ENCODE measurements at places on chromosomes 6 and 20.

- no peak for DNase-seq
Observed at GRCh38 chr20:23099791-23100719, 13.9 kb upstream of the CD93 start.

DNA sequence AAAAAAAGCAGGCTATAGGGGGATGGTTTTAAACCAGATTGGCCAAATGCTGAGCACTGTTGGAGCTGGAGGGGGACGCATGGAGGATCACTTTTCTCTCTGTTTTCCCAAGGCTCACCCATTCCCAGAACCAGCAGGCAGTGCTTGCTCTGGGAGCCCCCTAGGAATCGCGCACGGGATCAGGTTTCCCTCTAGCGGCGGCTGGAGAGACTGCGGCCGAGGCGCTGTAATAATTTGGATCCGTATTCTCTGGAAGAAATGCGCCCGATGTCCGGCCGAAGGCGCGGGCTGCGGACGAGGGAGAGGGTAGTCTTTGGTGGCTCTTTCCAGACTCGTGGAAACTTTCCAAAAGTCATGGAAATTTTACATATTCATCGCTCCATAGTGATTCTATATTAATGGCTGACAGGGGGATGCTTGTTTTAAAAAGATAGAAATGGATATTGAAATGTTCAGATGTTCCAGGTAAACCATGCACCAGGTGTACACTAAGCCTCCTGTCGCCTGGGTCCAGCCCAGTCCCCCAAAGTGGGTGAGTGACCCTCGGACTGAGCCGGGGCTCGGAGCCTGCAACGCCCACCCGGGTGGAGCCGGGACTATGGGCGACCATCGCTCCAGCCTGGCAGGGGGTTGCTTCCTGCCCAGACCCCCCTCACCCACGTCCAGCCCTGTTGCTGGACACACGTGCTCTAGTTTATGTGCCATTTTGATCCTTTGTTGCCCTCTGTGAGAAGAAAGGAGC is 78.7 kb upstream of the PHACTR3 start:
- peak; percentile 23 for DNase-seq

DNA sequence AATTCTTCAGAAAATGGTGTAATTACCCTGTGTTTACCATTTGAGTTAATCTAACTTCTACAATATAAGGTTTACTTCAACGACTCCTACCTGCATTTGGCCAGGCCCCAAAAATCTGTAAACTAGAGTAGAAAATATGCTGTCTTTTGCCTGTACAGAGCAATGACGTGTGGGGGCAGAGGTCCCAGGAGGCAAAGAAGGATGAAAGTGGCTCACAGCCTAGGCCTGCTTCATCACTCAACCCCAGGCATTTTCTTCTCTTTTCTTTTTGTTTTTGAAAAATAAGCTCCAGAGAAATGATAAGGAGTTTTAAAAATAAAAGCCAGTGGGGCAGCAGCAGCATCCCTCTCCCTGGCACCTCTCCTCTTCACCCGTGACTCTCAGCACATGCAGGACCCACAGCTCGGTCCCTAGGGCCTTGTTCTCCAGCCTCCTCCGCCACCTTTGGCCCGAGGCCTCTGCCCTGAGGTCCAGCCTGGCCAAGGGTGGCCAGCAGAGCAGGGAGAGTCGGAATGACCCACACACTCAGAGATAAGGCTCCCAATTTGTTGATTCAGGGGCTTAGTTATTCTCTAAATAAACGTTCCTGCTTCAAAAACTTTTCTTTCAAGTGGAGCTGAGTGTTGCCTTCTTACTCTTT is 310.3 kb upstream of the RNF24 start:
- no peak for DNase-seq

DNA sequence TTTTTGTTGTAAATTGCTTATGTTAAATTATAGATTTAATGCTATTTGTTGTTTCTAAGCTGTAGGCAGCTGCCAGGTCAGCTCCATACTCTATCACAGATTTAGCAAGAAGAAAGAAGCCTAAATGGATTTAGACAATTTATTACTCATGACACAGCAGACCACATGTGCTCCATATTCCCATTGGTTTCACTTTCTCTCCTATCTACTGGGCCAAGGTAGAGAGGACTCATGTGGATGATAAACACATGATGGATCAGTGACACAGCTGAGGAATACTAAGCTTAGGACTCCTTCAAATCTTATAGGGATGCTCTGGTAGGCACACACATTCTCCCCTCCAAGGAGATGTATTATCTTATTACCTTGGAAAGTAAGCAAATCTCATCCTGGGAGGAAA is 553.0 kb upstream of the ADGRB3 start:
- no peak for DNase-seq

- DNase-seq = no peak
Observed at GRCh38 chr6:14310960-14311359, 193.4 kb downstream of the CD83 start.

DNA sequence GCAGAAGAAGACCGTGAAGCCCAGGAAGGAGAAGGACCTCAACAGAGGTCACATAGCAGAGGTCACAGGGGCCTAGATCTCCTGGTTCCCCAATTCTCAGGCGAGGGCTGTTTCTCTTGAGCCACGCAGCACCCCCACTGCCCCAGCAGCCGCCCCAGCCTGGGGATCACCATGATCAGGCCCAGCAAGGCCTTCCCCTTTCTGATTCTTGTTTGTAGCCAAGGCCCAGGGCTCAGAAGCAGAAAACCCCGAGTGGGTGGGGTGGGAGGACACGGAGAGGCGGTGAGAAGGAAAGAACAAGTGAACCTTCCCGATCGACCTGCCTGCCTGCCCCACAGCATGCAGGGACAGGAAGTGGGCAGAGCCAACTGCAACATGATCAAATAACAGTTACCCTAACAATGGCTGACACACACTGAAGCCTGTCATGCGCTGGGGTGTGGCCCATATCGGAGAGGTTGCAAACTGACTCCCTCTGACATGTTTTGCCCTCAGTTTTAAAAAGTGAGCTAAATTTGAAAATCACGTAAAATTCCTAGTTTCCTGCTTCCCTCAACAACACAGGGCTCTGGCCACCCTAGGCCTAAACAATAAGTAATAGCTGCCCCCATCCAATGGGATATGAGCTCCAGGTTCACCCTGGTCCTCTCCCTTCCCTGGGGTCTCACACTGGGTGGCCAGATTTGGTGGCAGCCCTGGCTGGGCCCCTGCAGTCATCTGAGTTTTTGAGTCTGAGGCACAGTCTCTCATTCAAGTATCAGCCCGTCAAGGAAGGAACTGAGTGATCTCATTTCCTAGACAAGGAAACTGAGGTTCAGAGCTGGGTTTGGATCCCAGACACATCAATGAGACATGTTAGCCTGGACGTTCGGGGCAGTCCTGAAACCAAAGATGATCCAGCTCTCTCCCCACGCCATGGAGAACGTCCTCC is 6.5 kb downstream of the PEDS1 start:
- DNase-seq = peak; percentile 69

DNA sequence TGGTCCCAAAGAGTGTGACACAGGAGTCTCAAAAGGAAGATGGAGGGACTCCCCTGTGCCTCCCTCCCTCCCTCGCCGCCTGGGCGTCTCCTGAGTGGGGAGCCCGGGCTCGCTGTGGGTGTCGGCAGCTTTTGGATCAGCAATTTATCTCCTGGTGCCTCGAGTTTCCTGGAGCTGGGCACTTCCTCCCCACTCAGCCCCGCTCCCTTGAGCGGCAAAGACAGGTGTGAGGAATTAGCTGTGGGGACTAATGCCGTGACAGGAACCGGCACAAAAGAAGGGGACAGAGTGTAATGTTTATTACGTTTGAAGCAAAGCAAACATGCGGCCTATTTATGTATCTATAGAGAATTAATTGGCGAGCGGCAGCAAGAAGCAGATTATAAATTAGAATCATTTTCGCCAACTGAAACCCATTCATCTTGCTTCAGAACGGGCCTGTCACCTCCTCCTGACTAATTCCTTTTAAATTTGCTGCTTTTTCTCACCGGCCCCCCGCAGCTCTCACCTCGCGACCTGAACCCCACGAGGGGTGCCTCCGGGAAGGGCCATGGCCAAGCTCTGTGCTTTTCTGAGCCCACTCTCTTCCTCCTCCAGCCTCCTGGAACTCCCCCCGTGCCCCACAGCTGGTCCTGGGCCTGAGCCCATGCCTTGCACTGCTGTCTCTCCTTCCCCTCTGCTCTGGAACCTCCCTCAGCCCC is 8.8 kb upstream of the CDH22 start:
- no peak for DNase-seq

DNA sequence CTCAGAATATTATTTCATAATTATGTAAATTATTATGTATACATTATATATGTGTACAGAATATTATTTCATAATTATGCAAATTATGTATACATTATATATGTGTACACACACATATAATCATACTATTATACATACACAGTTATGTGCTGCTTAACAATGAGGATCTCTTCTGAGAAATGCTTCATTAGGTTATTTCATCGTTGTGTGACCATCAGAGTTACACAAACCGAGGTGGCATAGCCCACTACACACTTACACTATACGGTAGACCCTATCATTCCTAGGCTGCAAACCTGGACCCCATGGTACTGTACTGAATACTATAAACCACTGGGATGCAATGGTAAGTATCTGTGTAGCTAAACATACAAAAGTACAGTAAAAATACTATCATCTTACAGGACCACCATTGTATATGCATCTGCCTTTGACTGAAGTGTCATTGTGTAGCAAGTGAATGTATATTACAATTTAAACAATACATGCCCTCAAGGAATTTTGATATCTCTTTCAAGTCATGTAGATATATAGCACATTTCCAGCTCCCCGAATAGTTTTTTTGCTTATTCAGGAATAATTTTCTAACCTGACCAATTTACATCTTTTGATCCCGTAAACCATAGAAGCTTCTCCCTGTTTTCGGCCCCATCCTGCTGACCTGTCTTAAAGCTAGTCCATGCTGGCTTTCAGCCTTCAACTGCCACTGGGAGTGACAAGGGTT is 71.2 kb downstream of the TMEM170B start:
- no peak for DNase-seq

GRCh38 chr6:17045581-17046322 is 56.1 kb upstream of the STMND1 start:
- no peak for DNase-seq

DNA sequence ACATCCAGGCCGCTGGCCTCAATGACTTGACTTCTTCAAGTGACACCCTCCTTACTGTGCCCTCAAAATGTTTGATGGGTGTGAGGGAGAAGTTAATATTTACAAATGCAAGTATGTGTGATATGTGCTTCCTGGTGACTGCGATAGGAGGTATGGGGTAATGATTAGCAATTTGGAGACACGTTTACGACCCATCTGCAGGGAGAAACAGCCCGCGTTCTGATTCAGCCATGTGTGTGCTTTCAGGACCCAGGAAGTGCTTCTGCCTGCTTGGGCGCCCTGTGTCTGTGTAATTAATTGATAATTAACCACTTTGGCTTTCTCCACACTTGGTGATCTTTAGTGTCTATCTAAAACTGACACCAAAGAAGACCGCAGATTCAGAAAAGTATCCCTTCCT is 25.0 kb downstream of the SIRPA start:
- no peak for DNase-seq

GRCh38 chr6:36729161-36729524 is 31.5 kb downstream of the RAB44 start:
- DNase-seq = no peak

DNA sequence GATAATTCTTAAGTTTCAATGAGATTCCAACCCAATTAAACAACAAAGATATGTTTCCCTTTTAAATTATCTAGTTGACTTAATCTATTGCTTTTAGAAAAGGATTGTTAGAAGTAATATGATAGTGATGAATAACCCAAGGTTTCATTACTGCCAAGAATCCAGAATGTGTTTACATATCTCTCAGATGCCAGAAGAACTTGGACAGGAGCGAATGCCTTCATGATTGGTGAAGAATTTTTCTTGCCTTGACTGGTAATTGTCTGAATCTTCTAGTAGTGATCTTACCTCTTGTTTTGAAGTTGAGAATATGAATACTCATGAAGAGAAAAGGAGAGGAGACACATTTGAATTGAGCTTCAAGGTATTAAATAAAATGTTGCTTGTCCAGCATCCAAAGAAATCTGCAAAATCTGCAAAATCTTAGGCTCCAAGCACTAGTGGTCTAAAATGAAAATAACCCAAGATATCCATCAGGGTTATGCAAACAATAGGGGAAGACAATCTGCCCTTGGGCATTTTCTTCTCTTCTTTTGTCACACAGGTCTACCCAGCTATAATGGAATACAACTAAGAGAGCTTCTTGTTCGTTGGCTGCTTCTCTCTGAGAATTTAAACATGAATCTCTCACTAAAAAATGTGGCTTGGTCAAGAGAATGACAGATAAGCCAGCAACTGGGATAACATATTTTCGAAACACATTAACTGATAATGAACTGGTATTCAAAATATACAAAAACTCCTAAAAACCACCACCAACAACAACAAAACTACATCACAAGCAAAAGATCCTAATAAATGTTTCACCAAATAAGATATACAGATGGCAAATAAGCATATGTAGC is 928.9 kb downstream of the EYS start:
- no peak for DNase-seq

GRCh38 chr20:18524646-18525045 is 16.9 kb downstream of the SEC23B start:
- no peak for DNase-seq

GRCh38 chr6:41257369-41258195 is 28.9 kb downstream of the TREM1 start:
- DNase-seq = no peak

- no peak for DNase-seq
Observed at GRCh38 chr20:35020108-35020928, 64.7 kb downstream of the MYH7B start.

- DNase-seq = no peak
Observed at GRCh38 chr6:37690964-37691735, 6.5 kb downstream of the MDGA1 start.

- no peak for DNase-seq
Observed at GRCh38 chr6:45476341-45476740, 98.6 kb upstream of the SUPT3H start.

DNA sequence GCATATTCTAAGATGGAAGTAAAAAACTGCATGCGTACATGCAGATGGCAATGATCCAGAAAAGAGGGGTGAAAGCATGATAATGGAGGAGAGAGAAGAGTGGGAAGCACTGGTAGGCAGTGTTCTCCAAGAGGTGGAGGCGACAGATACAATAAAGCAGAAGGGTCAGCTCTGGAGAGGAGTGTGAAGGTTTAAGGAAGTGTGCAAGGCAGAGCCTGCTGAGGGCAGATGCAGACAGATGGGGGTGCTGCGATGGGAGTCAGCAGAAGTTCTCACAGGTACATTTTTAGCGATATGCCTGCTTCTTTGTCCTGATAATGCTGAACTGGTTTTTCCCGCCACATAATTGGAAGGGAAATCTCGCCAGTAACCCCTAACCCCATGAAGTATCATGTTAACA is 81.1 kb upstream of the C6orf118 start:
- DNase-seq = no peak

DNA sequence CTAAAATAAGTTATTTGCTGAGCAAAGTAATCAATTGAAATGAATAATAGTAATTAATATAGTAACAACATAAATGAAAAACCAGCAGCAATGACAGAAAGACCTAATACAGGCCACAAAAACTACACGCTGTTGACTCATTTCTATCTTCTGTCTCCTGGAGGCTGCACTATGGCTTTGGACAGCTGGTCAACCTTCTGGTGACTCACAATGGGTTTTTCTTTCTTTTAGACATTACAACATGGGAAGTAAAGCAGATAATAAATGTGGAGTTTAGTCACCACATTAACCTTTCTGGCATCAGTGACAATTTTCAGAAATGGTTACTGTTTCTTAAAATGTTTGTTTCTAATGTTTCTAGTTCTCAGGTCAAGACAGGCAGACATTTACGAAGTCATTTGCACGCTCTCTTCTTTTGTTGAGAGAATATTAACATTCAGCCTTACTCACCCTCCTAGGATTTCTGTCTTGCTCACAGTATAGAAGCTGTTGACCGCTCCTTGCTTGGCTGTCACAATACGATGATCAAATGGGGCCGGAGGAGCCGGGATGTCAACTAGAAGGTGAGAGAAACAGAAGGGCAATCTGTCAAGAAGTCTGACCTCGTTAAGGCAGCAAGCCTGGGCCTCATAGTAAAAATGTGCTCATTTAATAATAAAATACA is 62.2 kb downstream of the MYLK4 start:
- no peak for DNase-seq
